HepG2 (cell line): ENCODE measurements at places on chromosomes 1 and 21.

DNA sequence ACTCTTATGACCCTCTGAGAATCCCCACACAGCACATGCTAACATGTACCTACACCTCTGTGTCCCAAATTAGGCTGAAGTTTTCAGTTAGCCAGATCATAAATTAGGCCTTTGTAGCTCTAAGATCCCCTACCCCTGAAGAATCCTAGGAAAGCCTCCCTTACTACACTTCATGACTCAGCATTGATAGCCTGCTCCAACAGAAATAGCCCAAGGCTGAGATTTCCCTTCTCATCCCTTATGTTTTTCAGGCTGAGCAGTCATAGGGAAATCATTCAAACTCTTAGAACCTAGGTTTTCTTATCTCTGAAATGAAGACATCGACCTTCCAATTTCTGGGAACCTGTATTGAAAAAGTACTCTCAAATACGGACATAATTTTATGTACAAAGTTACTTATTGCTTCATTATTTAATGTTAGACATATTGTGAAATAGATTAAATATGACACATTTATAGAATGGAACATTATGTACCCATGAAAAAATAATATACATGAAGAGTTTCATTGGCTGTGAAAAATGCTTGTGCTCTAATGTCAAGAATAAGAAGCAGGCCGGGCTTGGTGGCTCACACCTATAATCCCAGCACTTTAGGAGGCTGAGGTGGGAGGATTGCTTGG is 122.4 kb upstream of the UBE2U start:
- no peak for DNase-seq

DNA sequence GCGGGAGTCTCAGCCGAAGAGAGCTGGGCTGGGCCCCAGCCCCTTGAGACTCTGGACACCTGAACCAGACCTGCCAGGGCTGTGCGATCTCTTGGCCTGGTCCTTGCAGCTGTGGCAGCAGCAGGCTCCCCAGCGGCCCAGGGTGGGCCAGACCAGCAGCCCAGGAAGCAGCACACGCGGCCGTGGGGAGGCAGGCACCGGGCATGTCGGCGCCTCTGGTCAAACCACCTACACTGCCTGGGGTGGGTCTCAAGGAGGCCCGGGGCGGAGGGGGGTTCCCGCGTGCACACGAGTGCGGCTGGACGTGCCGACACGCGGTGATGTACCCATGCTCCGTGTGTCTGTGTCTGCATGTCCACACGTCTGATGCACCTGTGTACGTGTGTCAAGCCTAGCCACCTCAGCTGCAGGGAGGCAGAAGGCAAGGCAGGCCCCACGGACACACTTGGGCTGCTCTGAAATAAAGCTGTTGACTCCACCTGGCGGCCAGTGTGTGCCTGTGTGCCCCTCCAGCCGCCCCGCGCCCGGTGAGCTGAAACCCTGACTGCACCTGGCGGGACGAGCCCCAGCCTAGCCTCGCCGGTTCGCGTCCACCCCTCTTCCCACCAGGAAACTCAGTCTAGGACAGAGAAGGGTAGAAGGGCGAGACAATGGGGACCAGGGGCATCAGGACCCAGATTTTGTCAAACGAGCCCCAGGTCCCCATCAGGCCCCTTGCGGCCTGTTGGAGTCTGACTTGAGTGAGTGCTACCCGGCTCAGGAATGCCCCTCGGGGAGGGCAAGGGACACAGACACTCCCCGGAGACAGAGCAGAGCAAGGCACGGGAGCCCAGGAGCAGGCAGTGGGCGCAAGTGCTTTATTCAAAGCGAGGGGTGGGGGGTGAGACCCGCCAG is 11.6 kb downstream of the SCNN1D start:
- DNase-seq = peak; percentile 64

DNA sequence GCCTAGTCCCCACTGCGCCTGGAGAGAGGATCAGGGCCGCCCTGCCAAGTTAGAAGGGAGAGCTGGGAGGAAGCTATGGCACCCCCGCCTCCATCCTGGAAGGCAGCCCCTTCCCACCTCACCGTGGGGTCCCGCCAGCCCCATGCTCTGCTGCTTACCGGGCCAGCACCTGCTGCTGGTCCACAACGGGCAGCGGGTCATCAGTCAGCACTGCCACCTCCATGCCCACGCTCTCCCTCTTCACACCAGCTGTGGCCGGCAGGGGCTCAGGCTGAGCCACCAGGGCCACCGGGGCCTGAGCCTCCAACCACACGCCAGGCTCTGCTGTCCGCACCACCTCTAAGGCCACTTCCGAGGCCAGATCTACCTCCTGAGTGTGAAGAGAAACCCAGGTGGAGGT is 23.5 kb upstream of the DDOST start:
- no peak for DNase-seq

DNA sequence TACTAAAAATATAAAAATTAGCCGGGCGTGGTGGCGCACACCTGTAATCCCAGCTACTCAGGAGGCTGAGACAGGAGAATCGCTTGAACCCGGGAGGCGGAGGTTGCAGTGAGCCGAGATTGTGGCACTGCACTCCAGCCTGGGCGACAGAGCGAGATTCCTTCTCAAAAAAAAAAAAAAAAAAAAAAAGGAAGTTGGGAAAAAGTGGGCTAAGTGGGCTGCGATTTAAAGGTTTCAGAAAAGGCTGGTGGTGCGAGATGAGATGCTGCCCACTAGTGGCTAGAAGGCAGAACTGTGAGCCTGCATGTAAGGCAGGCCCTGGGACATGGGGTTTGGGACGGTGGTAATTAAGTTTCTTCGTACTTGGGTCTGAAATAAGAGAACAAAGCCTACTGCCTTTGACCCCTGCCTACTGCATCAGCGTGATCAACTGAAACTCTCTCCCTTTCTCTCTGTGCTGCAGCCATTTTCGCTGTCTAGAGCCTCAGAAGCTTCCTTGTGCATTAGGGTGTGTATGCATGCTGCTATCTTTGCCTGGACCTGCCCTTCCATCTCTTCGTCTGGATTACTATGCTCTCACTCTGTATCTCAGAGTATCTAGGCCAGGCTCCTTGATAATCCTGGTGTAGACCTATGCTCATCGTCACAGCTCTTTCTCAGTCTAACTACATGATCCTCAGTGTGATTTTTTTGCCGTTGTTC is 12.4 kb downstream of the FMOD start:
- DNase-seq = peak; percentile 25

GRCh38 chr1:2415801-2416208 is 3.4 kb upstream of the PEX10 start:
- DNase-seq = no peak

DNA sequence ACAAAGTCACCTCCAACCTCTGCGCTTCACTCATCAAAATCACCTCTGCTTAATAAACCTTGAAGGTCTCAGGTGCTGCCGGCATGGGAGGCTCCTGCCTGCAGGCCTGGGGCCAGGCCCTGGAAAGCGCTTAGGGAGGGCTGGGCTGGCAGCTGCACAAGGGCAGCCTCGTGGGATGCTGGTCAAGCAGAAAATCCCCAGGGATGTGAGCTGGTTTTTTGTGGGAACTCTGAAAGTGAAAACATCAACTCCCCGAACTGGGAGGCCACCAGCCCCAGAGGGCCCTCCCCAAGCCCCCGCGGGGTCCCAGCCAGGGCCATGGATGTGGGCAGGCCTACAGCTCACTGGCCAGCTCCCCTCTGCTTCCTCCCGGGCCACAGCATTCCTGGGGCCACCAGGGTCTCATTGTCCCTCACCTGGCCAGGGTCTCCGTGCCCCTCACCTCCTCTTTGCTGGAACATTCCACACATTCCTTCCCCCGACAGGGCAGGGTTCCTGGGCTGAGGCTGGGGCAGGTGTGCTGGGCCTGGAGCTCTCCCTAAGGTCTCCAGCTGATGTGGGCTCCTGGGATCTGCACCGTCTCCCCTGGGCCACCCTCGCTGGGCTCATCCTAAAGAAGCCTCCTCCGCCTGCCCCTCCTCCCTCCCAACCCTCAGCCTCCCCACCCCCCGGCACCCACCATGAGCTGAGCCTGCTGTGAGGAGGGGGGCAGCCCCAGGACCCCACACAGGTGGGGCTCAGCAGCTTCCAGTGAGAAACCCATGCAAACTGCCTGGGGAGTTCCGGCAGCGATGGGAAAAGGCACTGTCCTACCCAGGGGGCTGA is 36.0 kb upstream of the POFUT2 start:
- DNase-seq = no peak

GRCh38 chr1:32813941-32814739 is 3.0 kb downstream of the YARS1 start:
- DNase-seq = peak; percentile 47

DNA sequence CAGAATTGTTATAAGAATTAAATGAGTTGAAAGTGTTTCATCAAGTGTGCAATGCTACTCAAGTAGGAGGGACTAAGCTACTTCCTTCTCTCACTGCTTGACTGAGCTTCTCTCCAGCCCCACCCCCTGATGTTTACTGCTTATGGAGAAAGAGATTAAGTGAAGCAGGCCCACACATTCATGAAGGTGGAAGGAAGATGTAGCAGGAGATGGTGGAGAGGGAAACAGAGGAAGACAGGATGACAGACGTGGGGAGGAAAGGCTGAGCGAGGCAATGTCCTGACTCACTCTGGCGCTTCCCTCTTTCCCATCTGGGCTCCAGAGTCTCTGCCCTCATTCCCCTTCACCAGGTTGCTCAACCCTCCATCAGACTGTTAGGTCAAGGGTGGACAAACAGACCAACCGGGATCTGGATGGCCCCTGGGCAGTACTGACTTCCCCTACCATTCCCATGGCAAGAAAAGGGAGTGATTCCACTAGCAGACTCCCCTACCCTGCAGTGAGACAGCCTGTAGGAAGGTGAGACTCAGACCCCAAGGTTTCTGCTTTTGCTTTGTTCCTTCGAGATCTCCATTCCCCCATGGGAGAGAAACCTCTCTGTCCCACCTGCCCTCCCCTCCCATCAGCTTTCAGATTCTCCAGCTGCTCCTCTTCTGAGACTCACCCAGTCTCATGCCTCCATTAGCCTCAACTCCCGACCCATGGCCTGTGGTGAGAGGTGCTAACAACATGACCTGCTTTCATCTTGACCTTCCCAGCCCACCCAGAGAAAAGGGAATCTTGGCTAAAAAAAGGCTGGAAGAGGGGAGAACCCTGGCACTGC is 3.1 kb upstream of the ARHGEF2 start:
- DNase-seq = peak; percentile 54

DNA sequence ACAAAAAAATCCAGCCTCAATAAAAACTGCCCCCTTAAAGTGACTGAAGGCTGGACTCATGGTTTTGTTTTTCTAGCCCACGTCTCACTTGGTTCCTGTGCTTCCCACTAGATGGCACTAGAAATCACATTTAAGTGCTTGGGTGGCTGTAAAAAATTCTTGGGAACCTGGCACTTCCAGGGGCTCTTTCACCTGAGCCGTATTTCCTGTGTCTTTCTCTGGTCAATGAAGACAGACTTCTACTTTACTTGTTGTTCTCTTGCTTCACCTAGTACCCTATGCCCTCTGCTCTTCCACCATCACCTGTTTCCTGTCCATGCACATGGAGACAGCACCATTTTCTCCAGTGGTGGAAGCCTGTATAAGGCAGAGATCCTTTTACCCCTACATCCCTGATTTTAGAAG is 20.0 kb downstream of the METTL13 start:
- peak; percentile 37 for DNase-seq

DNA sequence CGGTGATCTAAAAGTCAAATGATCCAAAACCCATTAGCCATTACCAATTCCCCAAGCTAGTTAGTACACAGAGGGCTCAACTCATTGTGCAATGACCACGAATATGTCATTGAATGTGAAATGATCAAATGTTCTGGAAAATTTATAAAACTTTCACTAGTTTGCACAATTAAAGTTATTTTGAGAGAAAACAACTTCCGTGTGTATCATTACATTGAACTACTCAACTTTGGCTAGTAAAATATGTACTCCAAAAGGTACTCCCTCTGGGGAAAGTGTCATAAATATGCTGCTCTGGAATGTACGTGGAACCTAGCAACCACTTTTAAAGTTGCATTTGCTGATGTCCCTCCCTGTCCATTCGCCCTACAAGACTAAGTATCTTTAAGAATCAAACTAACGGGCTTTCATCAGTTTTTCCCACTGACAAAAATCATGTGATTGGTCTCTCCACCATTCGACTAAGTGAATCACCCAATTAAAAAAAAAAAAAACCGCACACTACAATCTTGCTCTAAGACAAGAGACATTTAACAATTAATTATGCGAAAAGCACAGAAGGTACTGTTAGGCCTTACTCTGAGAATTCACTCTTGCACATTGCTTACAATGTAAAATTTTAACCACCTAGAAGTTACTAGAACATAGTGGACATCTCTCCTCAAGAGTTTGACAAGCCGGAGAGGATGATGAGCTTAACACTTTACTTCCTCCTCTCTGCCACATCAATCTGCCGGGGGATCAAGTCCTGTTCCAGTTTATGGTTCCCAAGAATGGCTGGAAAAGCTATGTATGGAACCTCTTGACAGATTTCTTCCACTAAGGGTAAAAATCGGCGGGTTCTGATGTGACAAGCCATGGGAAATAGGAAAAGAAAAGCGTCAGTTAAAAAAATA is 1.2 kb downstream of the ACBD3 start:
- DNase-seq = no peak

DNA sequence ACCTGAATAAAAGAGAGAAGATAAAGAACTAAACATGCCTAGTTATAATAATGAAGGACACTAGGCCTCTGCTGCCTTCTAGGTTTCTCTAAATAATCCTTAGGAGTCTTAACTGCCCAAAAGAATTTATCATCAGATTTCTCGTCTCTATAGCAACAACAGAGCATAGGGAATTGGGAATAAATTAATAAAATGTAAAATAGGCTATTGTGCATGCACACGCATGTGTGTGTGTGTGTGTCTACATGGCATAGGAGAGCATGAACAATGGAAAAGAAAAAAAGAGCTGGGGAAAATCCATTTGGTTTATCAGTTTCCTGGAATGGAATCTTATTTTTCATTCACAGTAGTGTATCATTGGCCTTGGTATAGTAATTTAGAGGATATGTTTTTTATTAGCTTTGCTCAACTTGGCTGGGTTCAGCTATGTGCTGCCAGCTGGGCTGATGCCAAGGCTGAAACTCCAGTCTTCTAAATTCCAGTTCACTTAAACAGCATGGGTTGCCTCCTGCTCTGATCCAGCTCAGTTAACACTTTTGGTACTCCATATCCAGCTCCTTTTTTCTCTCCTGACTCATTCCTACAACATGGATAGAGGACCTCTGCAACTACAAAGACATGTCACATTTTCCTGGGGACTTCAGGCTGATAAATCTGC is 80.6 kb upstream of the SLFNL1 start:
- DNase-seq = no peak

- no peak for DNase-seq
Measured at GRCh38 chr21:32949701-32950100, 76.0 kb upstream of the OLIG2 start.

- no peak for DNase-seq
Measured at GRCh38 chr1:158131217-158131616, 49.5 kb upstream of the CD1D start.

DNA sequence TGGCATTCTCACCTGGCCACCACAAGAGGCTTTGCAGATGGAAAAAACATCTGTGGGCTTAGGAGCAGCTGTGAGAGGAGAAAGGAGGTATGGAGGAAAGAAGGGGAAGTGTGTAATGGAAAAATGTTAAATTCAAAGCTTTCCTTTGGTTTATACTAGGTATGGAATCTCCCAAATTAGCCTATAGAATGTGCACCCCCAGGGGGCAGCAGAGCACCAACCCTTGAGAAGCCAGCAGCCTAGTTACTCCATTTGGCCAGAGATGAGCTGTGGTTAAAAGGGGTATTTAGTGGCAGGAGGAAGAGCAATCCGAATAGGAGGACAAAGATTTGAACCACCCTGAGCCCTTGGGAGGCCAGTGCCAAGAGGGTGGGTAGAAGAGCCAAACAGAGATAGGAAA is 97.5 kb upstream of the CTTNBP2NL start:
- DNase-seq = peak; percentile 38
